ENCODE measurements at places on chromosomes 4 and X.

DNA sequence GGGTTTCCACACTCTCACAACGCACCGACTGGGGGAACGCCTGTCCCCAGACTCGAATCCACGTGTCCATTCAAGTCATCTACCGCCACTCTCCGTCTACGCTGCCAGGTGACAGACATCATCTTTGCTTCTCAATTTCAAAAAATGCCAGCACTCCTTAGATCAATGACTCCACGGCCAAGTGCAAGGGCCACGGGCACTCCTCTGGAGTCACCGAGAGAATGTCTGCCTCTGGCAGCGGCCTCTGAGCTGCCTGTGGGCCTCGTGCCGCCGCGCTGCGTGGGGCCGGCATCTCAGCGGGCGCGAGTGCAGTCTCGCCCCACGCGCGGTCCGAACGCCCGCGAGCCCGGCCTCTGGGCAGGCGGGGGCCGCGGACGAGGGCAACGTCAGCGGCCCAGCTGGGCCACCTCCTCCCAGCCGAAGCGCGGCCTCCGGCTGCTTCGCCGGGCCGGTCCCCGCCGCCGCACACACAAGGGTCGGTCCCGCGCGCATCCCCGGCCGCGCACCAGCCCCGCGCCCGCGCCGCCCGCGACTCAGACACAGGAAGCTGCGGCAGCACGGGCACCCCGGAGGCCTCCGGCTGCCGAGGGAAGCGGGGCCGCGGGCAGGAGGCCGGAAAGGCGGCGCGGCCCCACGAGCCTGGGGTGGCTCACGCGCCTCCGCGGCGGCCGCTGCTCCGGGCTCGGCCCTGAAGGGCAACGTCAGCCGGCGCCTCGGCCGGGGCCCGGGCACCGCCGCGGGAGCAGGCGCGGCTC, 450 bp downstream of the ACSL1 start:
- DNase-seq, result no peak

- peak; percentile 17 for DNase-seq
Measured at GRCh38 chr4:825063-825970, 612 bp downstream of the CPLX1 start.

- peak; percentile 93 for DNase-seq
Measured at GRCh38 chr4:20248155-20248558, 3.5 kb upstream of the SLIT2 start.

DNA sequence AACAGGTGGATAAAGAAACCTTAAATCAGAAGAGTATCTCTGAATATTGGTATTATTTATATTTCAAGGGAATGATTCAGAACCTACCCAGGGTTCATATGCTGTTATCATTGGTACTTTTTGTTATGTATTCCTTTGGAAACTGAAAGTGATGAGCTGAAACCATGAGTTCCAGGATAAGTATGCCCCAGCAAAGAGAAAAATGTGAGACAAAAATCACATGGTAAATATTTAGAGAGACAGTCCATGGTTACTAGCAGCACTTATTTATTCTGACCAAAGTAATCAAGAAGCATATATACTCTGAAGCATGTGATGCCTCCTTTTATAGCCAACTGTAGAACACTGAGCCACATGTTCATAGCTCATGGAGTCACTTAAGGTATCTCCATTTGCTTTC, 277.7 kb downstream of the ARAP2 start:
- no peak for DNase-seq

DNA sequence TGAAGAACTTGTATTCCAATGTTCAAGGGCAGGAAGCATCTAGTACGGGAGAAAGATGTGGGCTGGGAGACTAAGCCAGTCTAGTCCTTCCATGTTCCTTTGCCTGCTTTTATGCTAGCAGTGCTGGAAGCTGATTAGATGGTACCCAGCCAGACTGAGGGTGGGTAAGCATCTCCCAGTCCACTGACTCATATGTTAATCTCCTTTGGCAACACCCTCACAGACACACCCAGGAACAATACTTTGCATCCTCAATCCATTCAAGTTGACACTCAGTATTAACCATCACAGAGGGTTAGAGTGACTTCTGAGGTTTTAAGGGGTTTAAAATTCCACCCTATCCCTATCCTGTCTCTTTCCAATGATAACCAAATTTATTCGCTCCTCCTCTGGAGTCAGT, 6.5 kb downstream of the HMGN5 start:
- DNase-seq, result no peak

- DNase-seq, result peak; percentile 9
Measured at GRCh38 chrX:73563738-73564068, 706 bp downstream of the CHIC1 start.

DNA sequence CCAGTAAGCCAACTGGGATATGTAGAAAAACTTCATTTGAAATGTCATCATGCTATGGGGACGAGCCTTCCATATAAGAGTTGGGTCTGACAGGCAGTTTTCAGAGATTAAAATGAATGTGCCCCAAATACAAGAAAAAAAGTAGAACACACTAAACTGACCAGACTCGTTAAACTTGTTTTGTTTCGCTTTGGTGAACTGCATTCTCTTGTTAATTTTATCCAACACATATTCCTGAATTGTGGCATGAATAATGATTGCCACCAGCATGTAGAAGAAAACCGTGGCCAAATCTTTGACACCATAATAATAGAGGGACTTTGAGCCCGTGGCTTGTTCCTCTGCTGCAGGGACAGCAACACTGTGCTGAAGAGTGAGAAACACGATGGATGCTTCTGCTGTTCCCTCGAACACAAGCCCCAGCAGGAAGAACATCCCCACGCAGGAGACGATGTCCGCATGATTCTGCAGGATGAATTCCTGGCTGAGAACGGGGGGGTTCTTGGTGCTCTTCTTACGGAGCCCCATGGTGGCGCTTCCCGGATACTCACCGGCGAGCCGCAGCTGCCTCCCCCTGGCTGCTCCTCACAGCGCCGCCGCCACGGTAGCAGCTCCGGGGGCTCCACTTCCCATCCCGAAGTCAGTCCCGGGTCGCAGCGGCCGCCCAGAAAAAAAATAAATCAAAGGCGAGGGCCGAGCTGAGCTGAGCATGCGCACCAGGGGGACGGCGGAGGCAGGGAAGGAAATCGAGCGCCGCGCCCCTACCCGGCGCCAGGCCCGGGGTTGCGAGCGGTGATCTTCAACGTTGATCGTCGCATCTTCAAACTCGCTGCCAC, at the start of gene TRAM1L1:
TRAM1L1 (minus strand) TSS at position 711 of the 836 bp plus-strand sequence; CDS start at position 528, 183 bp downstream.
- peak; percentile 85 for DNase-seq

DNA sequence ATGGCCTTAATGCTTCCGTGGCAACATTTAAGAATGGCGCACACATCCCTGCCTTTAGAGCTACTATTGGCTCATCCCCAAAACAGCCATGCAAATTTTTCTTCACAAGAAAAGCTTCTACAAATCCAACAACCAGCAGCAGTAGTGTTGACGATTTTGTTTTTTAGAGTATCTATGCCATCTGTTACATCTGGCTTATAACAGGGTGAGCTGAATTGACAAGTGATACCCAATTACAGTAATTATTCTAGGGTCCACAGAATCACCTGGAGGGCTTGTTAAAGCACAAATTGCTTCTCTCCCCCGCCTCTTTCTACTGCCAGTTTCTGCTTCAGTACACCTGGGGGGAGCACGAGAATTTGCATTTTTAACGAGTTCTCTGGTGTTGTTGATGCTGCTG, 34.1 kb downstream of the DCHS2 start:
- DNase-seq, result no peak

DNA sequence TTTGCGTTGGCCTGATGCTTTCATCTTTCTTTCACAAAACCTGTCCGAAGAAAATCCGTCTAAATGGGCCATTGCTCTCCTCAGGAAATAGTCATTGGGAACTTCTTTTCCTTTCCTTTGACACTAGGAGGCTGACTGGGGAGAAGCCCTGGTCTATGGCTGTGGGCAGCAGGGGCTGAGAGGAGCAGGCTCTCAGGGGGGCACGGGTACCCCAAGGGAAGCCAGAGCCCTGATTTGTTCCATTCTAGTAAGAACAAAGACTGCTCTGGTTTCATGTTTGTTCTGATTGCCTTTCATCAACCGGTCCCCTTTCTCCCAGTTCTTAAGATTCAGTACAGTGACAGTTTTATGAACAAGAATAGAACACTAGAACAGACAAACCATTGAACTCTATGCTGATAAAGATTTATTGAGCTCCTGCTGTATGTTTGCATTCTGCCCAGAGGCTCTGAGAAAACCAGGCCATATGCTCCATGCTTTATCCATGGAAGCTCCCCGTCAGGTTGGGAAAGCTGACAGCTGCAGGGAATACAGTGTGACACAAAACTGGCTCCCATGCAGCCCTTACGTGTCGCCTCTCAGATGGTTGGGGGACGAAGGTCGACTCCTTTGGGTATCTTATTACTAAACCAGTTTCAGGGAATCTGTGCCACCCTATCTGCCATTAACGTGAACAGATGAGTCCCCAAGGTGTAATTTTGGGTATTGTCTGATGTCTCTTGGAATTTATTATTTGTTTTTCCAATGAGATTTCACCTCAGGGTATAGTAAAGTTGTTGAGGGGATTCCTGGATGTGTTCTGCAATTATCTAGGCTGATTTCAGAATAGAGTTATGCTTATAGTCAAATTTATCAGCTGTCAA, 72.4 kb upstream of the MSANTD1 start:
- no peak for DNase-seq

GRCh38 chr4:85761803-85762528, 287.0 kb downstream of the ARHGAP24 start:
- peak; percentile 47 for DNase-seq

GRCh38 chr4:15078682-15079642, 76.7 kb downstream of the CPEB2 start:
- DNase-seq, result peak; percentile 20

DNA sequence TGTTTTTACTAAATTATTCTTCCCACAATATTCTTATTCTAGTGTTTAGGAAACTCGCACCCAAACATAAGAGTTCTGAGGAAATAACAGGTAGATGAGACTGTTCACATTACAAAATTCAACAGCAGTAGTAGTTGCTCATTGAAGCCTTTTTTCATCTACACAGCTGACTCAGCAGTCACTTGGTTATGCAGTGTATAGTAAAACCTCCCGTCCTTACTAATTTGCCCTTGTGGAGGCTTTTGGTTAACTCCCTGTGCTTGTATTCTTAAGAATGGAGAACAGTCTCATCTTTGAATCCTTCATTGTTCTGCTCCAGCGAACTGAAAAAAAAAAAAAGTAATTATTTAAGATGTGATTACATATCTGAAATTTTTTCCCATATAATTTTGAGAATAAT, 1716.6 kb downstream of the PCDH7 start:
- DNase-seq, result no peak

DNA sequence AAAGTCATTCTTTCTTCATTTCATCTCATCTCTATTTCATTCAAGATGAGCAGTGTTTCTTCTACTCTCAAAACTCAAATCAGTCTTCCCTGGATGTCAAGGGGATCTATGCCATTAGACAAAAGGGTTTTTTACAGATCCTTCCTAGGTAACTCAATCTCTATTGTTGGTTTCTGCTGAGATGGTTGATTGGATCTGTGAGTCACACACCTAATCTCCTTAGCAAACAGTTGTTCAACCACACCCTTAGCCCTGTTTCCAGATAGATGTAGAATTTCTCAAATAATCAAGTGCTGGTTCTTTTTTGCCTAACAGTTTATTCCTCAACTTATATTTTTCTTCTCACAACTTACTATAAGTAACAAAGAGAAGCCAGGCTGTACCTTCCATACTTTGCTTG, 200.5 kb downstream of the KDR start:
- no peak for DNase-seq

DNA sequence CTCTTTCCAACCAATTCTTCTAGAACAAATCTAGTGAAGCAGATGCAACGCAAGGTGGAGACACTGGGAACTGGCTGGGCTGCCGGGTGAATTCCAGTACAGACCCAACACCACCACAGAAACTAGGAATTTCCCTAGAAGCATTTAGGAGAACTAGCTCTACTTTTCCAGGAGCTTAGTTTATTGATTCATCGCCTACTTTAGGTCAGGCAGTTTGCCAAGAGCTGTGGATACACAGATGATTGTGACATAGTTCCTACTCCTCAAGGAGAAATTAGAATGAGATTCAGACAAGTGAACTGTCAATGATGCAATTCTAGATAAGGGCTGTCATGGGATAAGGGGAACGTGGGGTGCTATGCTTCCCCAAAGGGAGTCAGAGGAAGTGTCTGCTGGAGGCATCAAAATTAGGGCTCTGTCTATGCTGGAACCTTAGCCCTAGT, 350.0 kb downstream of the CAMK2D start:
- peak; percentile 94 for DNase-seq

DNA sequence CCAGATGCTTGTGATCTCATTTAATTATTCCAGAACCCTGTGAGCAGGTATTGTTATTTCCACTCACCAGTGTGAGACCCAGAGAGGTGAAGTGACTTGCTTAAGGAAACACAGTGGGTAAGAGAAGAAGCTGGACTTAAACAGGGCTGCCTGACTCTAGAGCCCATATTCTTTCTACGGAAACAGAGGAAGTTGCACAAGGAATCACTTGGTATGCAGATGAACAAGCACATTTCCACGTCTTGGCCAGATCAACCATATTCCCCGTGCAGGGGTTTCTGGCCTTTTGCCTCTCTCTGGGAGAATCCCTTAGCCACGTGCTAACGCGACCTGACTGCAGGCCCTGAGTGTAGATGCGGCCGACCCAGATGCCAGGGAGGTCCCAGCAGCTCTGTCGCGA, 195.5 kb upstream of the ATP6AP2 start:
- DNase-seq, result no peak

DNA sequence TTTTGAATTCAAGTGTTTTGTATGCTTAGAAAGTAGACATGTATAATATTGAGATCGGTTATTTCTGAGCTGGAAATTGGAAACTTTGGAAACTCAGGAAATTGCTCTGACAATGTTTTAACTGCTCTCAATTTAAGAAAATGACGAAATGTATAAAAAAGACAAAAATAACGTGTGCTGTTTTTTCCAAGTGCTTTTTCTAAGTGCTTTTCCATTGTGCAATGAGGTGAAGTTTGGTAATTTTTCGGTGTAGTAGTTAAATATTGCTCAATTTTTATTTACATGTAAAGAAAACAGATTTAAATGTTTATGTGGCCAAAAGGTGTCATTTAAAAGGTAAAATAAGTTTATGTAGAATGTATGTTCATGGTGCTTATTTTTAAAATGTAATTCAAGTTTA, 39.4 kb upstream of the RHOH start:
- DNase-seq, result no peak

GRCh38 chr4:123046096-123046495, 123.7 kb upstream of the NUDT6 start:
- no peak for DNase-seq

- peak; percentile 85 for DNase-seq
Measured at GRCh38 chr4:183876268-183876934, 28.7 kb upstream of the STOX2 start.

DNA sequence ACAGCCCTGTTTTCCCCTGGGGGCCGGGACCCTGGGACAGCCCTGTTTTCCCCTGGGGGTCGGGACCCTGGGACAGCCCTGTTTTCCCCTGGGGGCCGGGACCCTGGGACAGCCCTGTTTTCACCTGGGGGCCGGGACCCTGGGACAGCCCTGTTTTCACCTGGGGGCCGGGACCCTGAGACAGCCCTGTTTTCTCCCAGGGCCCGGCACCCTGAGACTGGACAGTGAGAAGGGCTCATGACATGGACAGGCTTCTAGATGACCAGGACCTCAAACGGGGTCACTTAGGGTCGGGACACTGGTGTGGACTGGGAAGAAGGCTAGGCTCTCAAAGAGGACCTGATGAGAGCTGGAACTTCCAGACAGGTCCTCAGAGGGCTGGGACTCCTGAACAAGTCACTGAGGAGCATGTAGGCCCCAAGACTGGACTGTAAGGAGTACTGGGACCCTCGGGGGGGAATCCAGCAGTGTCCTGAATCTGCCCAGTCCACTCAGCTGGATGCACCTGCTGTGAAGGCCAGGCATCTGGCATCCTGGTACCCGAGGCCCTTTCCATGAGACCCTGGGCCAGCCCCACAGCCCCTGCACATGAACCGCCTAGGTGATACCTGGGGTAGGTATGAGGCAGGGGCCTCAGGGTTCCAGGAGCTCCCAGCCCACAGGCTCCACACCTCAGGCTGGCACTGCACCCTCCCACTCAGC, 2.4 kb downstream of the PCGF3 start:
- no peak for DNase-seq

All from fibroblast of skin of right biceps (primary cell).